ENCODE measurements at places on chromosomes 5 and 9.

DNA sequence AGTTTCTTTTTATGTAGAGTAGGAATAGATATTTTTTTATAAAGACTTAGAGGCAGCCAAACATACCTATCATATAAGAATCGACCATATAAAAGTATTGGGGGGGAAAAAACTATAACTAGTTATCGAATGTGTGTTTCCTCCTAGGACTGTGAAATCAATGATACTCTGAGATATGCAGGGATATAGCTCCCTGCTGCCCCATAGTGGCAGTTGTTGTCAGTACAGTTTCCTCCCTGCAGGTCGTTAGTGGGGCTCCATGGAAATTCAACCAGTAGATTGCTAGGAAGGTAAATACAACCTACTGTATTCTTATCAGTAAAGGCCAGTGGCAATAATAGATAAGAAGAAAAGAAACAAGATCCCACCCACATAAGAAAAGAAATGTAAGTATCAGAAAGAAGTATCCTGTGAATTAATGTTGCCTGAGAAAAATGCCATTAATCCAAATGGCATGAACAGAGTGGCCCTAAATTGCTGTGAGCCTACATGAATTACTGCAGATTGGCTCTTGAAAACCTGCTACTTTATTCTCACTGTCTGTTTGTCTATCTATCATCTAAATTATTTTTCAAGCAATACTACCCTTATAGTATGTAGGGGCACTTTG is 136.9 kb upstream of the FBN2 start:
- DNase-seq, result peak; percentile 56

DNA sequence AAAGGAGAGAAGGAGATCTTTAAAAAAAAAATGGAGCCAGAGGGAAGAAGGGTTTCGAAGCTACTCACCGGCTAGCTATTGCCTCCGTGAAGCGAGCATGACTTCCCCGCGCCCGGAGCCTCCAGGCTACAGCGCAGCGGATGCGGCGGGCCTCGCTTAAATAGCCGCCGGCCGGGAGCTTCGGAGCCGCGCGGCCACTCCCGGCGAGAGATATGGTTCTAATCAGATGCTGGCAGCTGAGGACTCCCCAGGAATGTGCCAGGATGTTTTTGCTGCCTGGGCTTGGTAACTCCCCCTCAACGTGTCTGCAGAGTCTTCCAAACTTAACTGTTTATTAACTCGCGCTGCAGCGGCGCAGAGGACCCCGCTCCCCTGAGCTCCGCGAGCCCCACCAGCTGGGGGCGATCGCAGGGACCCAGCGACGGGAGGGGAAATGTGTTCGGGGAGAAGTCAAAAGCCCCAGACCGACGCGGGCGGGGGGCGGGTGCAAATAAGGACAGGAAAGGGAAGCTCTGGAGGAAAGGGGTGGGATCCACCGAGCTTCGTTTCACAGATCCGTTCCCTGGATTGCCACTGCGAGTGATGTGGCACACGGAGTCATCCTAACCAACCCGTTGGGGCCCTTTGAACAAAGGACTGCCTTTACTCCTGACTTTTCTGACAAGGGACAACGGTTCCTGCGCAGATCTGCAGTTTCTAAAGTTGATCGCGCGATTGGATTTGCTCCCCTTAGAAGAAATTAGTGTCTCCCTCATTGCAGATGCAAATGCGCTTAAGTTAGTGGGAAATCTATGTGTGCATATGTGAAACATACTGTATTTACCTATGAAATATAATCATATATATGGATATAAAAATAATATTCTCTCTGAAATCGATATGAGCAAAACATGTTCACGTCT is at the start of gene DAB2:
DAB2 (minus strand) TSS at position 245 of the 902 bp plus-strand sequence. CDS start 30,660 bp downstream, outside the sequence.
- DNase-seq, result peak; percentile 94

GRCh38 chr9:98099898-98100297 is 19.1 kb downstream of the TRIM14 start:
- DNase-seq, result no peak

- DNase-seq, result peak; percentile 47
Observed at GRCh38 chr9:133998915-133999595, 6.9 kb upstream of the VAV2 start.

DNA sequence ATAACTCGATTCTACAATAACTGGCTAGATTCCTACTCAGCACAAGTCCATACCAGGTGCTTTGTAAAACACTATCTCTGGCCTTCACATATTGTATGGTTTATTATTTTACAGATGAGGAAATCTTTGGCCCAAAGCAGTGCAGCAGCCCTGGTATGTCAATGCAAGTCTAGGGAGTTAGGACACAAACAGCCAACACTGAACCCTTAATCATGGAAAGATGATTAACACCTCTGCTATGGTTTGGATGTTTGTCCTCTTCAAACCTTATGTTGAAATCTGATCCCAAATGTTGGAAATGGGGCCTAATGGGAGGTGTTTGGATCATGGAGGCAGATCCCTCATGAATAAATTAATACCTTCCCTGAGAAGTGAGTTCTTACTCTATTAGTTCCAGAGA is 76.6 kb downstream of the MAPKAP1 start:
- peak; percentile 25 for DNase-seq

DNA sequence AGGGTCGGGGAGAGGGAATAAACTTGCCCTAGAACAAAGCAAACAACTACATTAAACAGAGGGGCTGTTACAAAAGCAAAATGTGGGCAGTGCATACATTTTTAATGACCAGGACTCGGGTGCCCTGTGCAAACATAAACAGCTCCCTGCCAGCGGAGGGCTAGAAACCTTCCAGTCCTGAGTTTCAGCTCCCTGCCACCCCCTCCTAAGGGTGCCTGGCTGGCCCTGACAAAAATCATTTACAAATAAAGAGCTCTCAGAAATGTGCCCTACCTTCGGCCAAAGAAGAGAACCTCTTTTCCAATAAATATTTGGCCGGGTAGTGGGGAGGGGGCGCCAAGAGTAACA is 29.5 kb downstream of the FOXD1 start:
- DNase-seq, result no peak

GRCh38 chr5:125722550-125722949 is 700.7 kb upstream of the GRAMD2B start:
- no peak for DNase-seq

DNA sequence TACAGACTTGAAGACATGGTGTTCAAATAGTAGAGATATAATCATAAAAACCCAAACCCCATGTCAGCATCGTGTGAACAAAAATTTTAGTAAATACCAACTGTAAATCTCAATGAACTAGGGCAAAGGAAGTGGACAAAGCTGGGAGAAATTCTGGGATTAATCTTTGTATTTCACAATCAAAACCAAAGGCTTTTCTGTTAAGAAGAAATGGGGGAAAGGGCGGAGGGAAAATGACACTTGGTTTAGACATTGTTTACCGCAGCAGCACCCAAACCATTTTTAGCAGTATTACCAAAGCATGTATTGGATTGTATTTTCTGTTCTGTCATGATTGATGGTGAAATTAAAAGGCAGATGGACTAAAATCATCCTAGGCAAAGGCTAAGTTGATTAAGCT is 134.2 kb upstream of the PRSS3 start:
- DNase-seq, result no peak

GRCh38 chr5:172334196-172334595 is 50.6 kb upstream of the UBTD2 start:
- no peak for DNase-seq

GRCh38 chr5:52684051-52684450 is 103.7 kb upstream of the ITGA1 start:
- DNase-seq, result peak; percentile 11

All from astrocyte of the hippocampus (primary cell).